CD4-positive, alpha-beta T cell treated with Interleukin-4 for 4 hours (primary cell): ENCODE measurements at places on chromosomes 2 and 18.

GRCh38 chr2:140353541-140353940 is 1573.4 kb upstream of the NXPH2 start:
- DNase-seq = no peak

DNA sequence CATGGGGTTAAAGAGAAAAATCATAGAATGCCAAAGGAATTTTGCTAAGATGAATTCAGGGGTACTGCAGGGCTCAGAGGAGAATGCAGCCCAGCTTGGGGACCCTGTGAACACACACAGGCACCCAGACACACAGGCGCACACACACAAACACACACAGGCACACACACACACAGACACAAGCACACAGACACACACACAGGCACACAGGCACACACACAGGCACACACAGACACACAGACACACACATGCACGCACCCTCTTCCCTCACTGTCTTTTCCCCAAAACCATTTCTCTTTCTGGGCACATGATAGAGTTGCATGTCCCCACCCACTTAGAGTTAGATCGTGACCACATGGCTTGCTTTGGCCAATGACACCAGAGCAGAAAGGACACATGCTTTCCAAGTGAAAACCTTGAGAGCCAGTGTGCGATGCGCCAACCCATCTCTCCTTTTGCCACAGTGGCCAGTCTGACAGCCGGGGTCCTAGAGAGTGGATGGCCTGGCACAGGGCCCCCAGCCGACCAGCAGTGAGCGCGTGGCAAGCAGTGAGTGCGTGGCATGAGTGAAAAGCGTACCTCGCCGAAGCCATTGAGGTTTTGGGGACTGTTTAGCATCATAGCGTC is 163.3 kb downstream of the KLHL29 start:
- DNase-seq = no peak

DNA sequence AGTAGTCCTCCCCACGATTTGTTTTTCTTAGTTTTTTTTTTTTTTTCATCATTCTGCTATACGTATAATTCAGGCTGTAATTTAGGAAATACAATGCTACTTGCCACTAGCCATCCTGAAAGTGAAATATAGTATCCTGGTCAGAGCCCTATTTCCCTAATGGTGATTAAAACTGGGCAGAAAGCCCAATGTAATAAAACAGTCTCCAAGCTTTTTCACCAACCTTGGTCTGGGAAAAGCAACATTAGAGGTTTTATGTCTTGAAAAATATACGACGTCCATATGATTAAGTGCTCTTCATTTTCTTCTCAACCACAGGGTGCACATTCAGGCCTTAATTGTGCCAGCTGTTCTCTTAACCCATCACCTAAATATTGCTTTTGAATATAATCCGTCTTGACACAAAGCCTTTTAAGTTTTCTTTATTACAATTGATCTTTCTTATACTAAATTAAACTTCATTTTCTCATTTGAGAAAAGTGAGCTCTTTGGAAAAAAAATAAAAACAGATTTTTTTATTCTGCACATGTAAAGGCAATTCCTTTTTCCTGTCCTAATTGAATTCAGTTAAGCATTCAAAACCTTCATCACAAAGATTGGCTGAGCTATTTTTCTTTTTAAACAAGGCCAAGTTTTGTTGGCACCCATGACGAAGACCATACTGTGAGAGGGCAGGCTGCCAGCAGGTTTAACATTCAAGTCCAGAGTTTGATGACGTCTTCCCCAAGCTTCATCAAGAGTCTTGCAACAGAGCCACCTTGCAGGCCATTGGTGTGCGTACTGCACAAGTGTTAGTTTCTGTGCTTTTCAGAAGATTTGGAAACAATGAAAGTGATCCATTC is 52.7 kb downstream of the MAP2 start:
- no peak for DNase-seq

- no peak for DNase-seq
Observed at GRCh38 chr18:45202061-45202460, 413.2 kb upstream of the SLC14A2 start.

DNA sequence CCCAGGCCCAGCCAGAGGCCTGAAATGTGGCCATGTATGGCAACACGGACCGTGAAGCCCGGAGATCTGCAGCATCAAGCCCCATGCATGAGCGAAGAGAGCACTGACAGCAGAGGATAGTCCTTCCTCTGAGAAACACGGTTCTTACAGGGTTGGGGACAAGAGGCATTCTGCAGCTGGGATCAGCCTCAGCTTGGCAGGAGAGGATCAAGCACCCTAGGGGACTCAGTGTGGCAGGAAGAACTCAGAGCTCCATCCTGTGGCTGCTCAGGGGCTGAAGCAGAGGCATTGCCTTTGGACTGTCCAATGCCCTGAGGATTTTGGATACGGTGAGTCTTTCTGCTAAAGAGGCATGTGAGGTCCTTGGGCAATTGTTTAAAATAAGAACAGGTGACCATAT is 368.7 kb downstream of the ZNF516 start:
- no peak for DNase-seq

- no peak for DNase-seq
Observed at GRCh38 chr2:43389581-43390466, 163.4 kb upstream of the ZFP36L2 start.

- DNase-seq = no peak
Observed at GRCh38 chr18:30787410-30787809, 255.1 kb downstream of the DSC3 start.

DNA sequence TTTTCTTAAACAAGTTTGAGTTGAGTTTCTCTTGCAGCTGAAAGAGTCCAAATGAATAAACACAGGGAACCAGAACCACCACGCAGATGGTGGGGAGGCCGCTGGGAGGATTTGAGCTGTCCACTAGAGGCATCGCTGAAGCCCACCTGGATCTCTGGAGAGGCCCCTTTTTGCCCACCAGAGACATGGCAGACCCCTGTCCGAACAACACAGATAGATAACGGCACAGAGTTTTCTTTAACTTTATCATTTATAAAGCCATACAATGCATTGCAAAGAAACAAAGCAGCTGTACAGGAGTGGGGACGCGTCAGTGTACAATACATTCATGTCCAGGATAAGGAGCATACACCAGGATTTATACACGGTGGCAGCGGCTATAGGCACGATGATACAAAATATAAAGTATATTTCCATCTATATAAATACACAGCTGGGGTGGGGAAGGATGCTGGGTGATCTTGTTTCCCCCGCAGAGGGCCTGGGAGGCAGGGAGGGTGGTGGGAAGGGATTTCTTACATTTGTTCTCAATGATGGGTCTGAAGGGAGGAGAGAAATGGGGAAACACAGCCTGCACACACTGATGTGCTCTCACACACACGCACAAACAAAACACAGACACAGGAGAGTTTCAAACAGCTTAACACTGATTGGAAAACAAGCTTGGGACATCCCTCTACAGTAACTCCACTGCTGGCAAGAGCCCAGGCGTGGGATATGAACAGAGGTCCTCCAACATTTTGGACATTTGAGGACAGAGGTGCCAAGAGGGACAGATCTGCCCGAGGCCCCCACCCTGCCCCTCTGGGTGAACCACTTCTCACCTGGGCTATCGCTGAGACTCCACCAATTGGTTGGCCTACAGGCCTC is 203.0 kb downstream of the TNS1 start:
- no peak for DNase-seq

- no peak for DNase-seq
Observed at GRCh38 chr2:139798391-139798790, 1018.2 kb upstream of the NXPH2 start.

GRCh38 chr2:223576873-223577272 is 25.3 kb downstream of the SCG2 start:
- no peak for DNase-seq

DNA sequence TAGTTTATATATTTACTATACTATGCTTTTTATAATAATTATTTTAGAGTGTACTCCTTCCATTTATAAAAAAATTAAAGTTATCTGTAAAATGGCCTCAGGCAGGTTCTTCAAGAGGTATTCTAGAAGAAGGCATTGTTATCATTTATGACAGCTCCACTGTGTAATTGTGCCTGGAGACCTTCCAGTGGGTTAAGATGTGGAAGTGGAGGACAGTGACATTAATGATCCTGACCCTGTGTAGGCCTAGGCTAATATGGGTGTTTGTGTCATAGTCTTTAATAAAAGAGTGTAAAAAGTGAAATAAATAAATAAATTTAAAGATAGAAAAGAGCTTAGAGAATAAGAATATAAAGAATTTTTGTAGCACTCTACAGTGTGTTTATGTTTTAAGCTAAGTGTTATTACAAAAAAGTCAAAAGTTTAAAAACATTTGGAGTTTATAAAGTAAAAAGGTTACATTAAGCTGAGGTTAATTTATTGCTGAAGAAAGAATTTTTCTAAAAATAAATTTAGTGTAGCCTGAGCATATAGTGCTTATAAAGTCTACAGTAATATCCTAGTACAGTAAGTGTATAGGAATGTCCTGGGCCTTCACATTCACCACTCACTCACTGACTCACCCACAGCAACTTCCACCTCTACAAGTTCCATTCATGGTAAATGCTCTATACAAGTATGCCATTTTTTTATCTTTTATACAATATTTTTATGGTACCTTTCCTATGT is 190.0 kb upstream of the SESTD1 start:
- no peak for DNase-seq

- no peak for DNase-seq
Observed at GRCh38 chr2:223594259-223594658, 7.9 kb downstream of the SCG2 start.

- DNase-seq = no peak
Observed at GRCh38 chr2:236935083-236935482, 150.6 kb upstream of the COPS8 start.

- DNase-seq = no peak
Observed at GRCh38 chr2:63712748-63713147, 124.0 kb downstream of the MDH1 start.

GRCh38 chr18:67862069-67862468 is 345.5 kb upstream of the DSEL start:
- no peak for DNase-seq

DNA sequence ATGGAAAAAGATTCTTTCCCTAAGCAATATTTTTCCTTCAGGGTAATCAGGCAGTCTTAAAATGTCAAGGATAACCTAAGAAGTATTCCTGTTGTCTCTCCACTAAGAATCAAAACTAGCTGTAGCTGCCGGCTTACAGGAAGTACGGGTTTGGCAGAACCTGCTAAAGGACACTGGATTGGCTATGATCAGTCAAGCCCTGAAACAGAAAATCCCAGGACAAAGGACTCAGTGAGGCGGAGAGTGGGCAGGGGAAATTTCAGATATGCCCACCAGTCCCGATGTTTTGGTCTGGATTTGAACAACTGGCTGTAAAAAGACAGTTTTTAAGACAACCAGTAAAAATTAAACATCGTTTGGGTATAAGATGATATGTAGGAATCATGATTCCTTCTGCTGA is 155.7 kb downstream of the HDAC4 start:
- DNase-seq = no peak

DNA sequence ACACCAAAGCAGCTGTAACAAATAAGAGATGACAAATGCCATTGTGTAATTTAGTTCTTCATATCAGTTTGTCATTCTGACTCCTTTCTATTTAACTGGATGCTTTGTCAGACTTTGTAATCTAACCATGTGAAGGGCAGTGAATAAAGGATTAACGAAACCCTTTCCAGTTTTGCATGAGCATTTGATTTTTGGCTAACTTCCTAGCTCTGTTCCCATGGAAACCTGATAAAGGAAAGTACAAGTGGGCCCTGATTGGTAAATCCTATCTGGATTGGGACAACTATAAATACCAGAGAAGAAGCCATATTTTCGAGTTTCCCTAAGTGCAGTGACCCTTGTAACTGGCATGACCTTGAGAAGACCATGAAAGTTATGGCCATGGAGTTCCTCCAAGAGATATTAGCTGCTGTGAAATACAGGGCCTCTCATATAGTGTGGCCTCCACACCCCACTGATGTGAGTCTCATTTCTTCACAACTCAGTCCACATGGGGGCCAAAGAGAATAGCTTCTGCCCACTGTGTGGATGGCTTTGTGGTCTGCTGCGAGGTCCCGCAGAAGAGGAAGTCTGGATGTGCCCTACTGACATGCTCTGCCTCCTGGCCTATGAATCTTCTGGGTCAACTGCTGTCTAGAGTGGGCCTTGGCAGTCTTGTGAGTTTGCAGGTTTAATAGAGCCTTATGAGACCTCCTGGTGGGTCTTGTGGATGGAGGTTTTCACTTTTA is 38.2 kb upstream of the CYP1B1 start:
- no peak for DNase-seq

DNA sequence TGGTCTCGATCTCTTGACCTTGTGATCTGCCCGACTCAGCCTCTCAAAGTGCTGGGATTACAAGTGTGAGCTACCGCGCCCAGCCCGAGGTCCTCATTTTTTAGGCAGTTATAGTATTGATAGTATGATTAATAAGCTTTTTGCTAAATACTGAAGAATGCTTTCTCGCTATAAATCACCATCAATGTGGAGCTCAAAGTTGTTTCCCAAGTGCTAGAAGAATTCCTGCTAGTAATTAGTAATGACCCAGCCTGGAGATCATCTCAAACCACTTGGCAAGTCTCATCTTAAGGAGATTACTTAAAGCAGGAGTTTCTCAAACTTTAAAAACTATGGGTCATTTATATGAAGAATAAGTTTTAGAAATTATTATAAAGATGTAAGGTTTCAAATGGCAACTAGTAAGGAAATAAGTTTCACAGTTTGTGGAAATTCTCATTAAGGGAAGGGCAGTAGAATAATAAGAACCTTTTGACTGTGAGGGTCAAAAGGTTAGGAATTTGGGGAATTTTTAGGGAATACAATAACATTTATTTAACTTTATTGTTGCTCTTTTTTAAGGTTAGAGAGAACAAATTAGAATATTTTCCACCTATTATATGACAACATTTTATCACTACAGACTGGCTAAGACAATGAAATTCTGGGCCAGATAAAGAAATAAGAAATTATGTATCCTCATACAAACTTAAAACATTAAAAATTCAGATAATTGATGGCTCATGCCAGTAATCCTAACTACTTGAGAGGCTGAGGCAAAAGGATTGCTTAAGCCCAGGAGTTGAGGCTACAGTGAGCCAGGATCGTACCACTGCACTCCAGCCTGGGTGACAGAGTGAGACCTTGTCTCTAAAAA is 148.6 kb upstream of the MAP3K20 start:
- no peak for DNase-seq

- no peak for DNase-seq
Observed at GRCh38 chr2:238586931-238587775, 160.4 kb downstream of the ASB1 start.

GRCh38 chr2:28155086-28155485 is 237.6 kb upstream of the FOSL2 start:
- no peak for DNase-seq

DNA sequence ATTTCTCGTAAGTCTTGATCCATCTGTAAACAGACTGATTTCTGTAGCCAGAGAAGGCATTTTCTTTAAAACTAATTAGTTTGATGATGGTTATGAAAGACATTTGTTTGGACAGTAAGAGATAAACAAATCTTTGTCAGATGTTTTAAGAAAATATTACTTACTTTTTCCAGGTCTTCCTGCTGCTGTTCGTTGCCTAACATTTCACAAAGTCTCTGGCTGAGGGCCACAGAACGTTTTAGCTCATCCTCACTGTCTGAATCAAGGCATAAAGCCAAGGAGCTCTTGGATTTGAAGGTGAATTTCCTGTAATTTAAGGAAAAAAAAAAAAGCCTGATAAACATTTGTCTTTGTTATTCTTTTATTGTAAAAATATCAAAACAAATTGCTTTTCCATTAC is 57.8 kb downstream of the VIL1 start:
- no peak for DNase-seq

- DNase-seq = no peak
Observed at GRCh38 chr18:6745504-6746031, 16.1 kb downstream of the ARHGAP28 start.
